ENCODE measurements at places on chromosomes 3 and 15. TPM values are rescaled to one million over a fixed set of nuclear protein-coding genes. Genes with fewer than 3 reads are reported as not detected.

ARIH2 gene
- 95.7 TPM for total RNA-seq

EPHB3 gene
- 16.4 TPM for total RNA-seq

DNA sequence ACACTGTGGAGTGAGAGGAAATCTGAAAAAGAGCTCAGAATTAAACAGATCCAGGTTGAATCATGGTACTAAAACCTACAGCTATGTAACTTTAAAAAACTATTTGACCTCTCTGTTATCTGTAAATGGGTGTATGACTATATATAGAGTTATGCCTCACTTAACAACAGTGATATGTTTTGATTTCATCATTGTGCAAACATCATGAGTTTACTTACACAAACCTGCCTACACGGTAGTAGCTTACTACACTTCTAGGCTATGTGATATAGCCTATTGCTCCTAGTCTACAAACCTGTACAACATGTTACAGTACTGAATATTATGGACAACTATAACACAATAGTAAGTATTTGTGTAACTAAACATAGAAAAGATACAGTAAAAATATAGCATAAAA, 191.6 kb upstream of the MEIS2 start:
- no peak overlapping the region for H3K27ac ChIP-seq
- no peak overlapping the region for H3K4me3 ChIP-seq
- no peaks in the 10 kb centered on the region for H3K27me3 ChIP-seq
- no peak for DNase-seq
- H3K4me1 ChIP-seq: no peaks in the 10 kb centered on the region
- no peaks in the 10 kb centered on the region for H3K36me3 ChIP-seq

- no peak overlapping the region for H3K27ac ChIP-seq
- no peaks in the 10 kb centered on the region for H3K4me1 ChIP-seq
- no peaks in the 10 kb centered on the region for H3K27me3 ChIP-seq
Observed at GRCh38 chr3:102796804-102797203, 362.0 kb downstream of the ZPLD1 start.

DNAJB8 gene
- not detected for total RNA-seq

GRCh38 chr15:70341566-70341965, 243.8 kb upstream of the TLE3 start:
- no peaks in the 10 kb centered on the region for H3K36me3 ChIP-seq
- no peak overlapping the region for H3K4me3 ChIP-seq
- no peak for DNase-seq
- H3K27me3 ChIP-seq: no peaks in the 10 kb centered on the region

- no peaks in the 10 kb centered on the region for H3K36me3 ChIP-seq
- DNase-seq: no peak
- H3K27ac ChIP-seq: no peak overlapping the region
- no peak overlapping the region for H3K4me3 ChIP-seq
- H3K27me3 ChIP-seq: no peaks in the 10 kb centered on the region
Observed at GRCh38 chr3:55327131-55327920, 159.8 kb downstream of the WNT5A start.

- no peak overlapping the region for H3K4me3 ChIP-seq
- H3K36me3 ChIP-seq: no peaks in the 10 kb centered on the region
- DNase-seq: no peak
- no peaks in the 10 kb centered on the region for H3K27me3 ChIP-seq
- H3K4me1 ChIP-seq: no peaks in the 10 kb centered on the region
Observed at GRCh38 chr3:79558943-79559342, 208.9 kb downstream of the ROBO1 start.

DNA sequence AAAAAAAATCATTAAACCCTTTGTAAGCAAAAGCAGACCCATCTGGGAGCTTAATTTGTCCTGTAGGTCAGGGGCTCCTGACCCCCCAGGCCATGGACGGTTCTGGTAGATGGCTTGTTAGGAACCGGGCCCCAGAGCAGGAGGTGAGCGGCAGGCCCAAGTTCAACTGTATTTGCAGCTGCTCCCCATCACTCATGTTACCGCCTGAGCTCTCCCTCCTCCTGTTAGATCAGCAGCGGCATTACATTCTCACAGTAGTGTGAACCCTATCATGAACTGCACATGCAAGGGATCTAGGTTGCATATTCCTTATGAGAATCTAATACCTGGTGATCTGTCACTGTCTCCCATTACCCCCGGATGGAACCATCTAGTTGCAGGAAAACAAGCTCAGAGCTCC, 60.7 kb downstream of the FSIP1 start:
- no peaks in the 10 kb centered on the region for H3K4me1 ChIP-seq
- no peaks in the 10 kb centered on the region for H3K27me3 ChIP-seq
- no peak overlapping the region for H3K4me3 ChIP-seq

- H3K27ac ChIP-seq: no peak overlapping the region
- DNase-seq: no peak
- H3K4me1 ChIP-seq: no peaks in the 10 kb centered on the region
- no peak overlapping the region for H3K4me3 ChIP-seq
- H3K36me3 ChIP-seq: no peaks in the 10 kb centered on the region
Observed at GRCh38 chr15:31017311-31017710, 25.9 kb upstream of the MTMR10 start.

SUSD5 gene
- total RNA-seq: 0.38 TPM

- H3K27me3 ChIP-seq: no peaks in the 10 kb centered on the region
- H3K4me3 ChIP-seq: no peak overlapping the region
- H3K27ac ChIP-seq: no peak overlapping the region
- H3K36me3 ChIP-seq: no peaks in the 10 kb centered on the region
- DNase-seq: no peak
- no peaks in the 10 kb centered on the region for H3K4me1 ChIP-seq
Observed at GRCh38 chr3:162710332-162711112, 1213.9 kb downstream of the OTOL1 start.

DNA sequence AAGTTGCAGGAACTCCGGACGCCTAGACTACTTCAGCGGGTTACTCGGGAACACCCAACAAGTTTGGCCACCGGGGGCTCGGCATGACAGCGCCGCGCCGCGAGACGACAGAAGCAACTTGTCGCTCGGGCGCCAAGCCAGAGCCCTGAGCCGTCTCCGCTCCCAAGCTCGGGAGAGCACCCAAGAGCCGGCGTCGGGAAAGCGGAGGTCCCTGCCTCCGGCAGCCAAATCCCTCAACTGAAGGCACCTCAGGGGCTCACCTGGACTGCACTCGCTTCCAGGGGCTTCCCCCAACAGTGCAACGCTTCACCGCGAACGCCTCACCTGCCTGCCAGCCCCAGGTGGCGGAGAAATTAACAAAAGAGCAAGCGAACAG, 640 bp downstream of the MB21D2 start:
- peak; percentile 72 for DNase-seq
- no peaks in the 10 kb centered on the region for H3K36me3 ChIP-seq
- H3K27ac ChIP-seq: peak overlapping the region; percentile 85

FETUB gene
- not detected for total RNA-seq

DNA sequence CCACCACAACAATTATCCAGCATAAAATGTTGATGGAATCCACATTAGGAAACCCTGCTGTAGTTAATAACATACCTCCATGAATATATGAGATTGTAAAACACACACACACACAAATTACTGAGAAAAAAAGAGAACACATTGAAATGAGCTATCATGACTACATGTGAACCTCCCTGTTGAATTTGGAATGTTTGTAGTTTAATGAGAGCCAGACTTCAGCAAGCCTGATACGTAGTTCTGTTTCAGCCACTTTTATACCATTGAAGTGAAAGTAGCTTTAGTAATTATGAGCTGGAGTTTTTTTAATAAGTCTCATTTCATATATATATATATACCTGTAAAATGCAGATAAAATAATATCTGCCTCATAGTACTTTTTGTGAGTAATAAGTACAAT, 1146.4 kb downstream of the NAALADL2 start:
- H3K27me3 ChIP-seq: no peaks in the 10 kb centered on the region
- H3K4me3 ChIP-seq: no peak overlapping the region
- no peak overlapping the region for H3K27ac ChIP-seq
- no peaks in the 10 kb centered on the region for H3K36me3 ChIP-seq
- H3K4me1 ChIP-seq: no peaks in the 10 kb centered on the region
- DNase-seq: no peak

- no peak overlapping the region for H3K4me3 ChIP-seq
- H3K27me3 ChIP-seq: no peaks in the 10 kb centered on the region
- no peak overlapping the region for H3K27ac ChIP-seq
- no peak for DNase-seq
- H3K36me3 ChIP-seq: no peaks in the 10 kb centered on the region
Observed at GRCh38 chr15:70770863-70771262, 7.5 kb upstream of the UACA start.

DNA sequence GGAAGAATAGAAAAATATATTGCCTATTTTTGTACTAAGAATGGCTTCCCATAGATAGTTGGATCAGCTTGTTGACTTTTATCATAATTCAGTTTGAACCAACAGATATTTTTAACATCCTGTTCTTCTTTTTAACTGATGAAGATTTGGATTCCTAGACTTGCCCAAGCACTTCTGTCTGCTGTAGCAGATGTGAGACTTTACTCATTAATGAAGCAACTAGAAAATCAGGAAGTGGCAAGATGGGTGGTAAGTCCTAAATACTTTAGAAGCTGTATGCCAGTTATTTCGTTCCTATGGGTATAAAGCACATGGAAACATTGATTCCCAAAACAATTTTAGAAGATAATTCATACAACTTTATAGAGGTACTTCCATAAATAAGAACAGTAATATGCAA, 8.4 kb downstream of the PIGB start:
- H3K4me1 ChIP-seq: no peaks in the 10 kb centered on the region
- no peak for DNase-seq
- H3K27me3 ChIP-seq: no peaks in the 10 kb centered on the region
- no peaks in the 10 kb centered on the region for H3K36me3 ChIP-seq
- H3K4me3 ChIP-seq: no peak overlapping the region
- H3K27ac ChIP-seq: no peak overlapping the region

DNA sequence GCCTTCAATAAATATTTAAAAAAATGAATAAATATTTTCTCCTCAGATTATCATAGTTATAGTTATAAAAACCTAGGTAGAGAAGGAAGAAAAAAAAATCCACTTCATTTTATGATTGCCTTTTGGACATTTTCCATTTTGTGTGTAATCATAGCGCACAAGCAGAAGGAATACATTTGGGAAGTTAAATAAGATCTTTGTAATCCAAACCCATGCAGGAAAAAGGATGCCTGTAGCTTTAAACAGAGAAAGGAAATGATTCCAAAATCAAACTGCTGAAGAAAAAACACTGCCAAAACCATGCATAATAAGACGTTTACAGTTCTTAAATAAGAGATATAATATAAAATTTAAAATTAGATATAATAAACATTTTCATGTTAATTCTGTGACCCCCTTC, 7.4 kb upstream of the CCDC54 start:
- H3K4me1 ChIP-seq: no peaks in the 10 kb centered on the region
- DNase-seq: no peak
- H3K36me3 ChIP-seq: no peaks in the 10 kb centered on the region
- H3K27ac ChIP-seq: no peak overlapping the region
- H3K27me3 ChIP-seq: no peaks in the 10 kb centered on the region
- no peak overlapping the region for H3K4me3 ChIP-seq

GRCh38 chr3:141410408-141410807, 42.1 kb downstream of the ZBTB38 start:
- H3K4me3 ChIP-seq: no peak overlapping the region
- H3K4me1 ChIP-seq: peaks cover 28% of the 10 kb centered on the region
- no peaks in the 10 kb centered on the region for H3K36me3 ChIP-seq
- peak overlapping the region; percentile 58 for H3K27ac ChIP-seq

ZPLD1 gene
- total RNA-seq: 0.48 TPM

GRCh38 chr15:83928392-83928734, 274.4 kb downstream of the ADAMTSL3 start:
- H3K27ac ChIP-seq: no peak overlapping the region
- no peaks in the 10 kb centered on the region for H3K36me3 ChIP-seq
- no peak for DNase-seq
- peaks cover 2% of the 10 kb centered on the region for H3K4me1 ChIP-seq

KLHDC8B gene
- total RNA-seq: 164 TPM

DNA sequence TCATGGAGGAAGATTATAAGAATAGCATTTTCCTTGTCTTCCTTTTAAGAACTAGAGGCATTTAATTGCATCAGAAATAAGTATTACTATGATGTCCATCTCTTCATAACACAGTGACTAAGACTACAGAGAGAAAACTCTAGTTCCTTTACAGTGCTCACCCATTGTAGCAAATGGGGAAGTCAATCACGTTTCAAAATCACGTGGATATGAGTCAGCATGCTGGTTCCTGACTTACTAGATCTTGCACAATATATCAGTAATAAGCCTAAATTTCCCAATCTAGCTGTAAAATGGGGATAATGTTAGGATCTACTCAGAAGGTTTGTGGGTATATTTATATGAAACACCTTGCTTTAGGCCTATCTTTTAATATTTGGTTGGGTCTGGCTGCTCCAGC, 254.8 kb upstream of the EOMES start:
- no peaks in the 10 kb centered on the region for H3K27me3 ChIP-seq
- DNase-seq: no peak
- no peak overlapping the region for H3K27ac ChIP-seq
- no peak overlapping the region for H3K4me3 ChIP-seq
- no peaks in the 10 kb centered on the region for H3K4me1 ChIP-seq

DNA sequence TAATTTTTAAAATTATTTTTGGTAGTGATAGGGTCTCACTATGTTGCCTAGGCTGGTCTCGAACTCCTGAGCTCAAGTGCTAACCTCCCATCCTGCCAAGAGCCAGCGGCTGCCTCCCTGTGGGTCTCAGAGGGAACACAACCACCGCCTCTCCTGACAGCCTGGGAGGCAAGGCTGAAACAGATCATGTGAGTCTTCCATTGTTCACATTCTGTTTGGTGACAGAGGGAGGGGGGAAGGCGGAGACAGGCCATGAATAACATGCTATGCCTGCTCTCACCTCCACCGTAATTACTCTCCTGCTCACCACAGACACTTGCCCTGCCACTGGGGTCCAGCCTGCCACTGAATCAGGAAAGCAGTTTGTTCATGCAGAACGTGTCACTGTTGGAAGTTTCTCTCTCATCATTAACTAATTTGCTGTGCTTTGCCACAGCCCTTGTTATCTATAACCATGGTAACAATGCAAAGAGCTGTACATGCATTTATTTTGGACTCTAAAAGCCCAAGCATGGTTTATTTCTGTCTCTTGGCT, 78.4 kb upstream of the RASGRF1 start:
- no peak overlapping the region for H3K4me3 ChIP-seq
- H3K27me3 ChIP-seq: no peaks in the 10 kb centered on the region
- no peaks in the 10 kb centered on the region for H3K4me1 ChIP-seq
- DNase-seq: no peak
- no peaks in the 10 kb centered on the region for H3K36me3 ChIP-seq

DNA sequence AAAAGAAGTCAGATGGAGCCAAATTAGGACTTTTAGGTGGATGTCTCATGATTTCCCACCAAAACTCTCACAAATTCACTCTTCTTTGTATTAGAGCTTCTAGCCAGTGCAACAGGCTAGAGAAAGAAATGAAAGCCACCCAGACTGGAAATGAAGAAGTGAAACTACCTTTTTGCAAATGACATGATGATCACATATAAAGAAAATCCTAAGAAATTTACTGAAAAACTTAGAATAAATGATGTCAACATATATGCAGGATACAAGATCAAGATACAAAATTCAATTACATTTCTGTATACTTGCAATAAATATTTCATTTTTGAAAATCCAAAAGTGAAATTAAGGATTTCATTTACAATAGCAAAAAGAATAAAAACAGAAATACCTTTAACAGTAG, 110.8 kb downstream of the LRIG1 start:
- no peak overlapping the region for H3K27ac ChIP-seq
- H3K27me3 ChIP-seq: no peaks in the 10 kb centered on the region
- peaks cover 14% of the 10 kb centered on the region for H3K4me1 ChIP-seq
- DNase-seq: no peak
- H3K4me3 ChIP-seq: no peak overlapping the region

- H3K27me3 ChIP-seq: no peaks in the 10 kb centered on the region
- DNase-seq: no peak
- no peak overlapping the region for H3K27ac ChIP-seq
- H3K4me3 ChIP-seq: no peak overlapping the region
Observed at GRCh38 chr3:196559826-196560225, 8.5 kb downstream of the WDR53 start.

Data from ovary (tissue), 10 donors.